Suprapubic skin (tissue), 4 donors: ENCODE measurements at places on chromosomes 6 and 20. TPM values are rescaled to one million over a fixed set of nuclear protein-coding genes. Genes with fewer than 3 reads are reported as not detected.

Gene GTPBP2
- 67.6 TPM for total RNA-seq

- H3K36me3 ChIP-seq, result peaks cover 17% of the 10 kb centered on the region
- H3K27me3 ChIP-seq, result no peaks in the 10 kb centered on the region
- no peak overlapping the region for H3K27ac ChIP-seq
- no peak overlapping the region for H3K4me3 ChIP-seq
- no peak for DNase-seq
These were observed 8.5 kb downstream of the TRMT11 start for GRCh38 chr6:125994670-125995488.

DNA sequence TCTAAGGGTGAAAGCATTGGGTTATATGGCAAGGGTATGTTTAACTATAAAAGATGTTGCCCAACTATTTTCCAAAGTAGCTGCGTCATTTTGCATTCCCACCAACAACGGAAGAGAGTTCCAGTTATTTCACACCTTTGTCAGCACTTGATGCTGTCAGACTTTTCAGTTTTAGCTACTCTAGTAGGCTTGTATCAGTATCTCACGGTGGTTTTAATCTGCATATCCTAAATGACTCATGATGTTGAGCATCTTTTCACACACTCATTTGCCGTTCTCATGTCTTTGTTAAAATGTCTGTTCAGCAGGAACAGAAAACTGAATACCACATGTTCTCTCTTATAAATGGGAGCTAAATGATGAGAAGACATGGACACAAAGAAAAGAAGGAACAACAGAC is 122.3 kb downstream of the RNASET2 start:
- no peaks in the 10 kb centered on the region for H3K4me1 ChIP-seq
- H3K36me3 ChIP-seq, result no peaks in the 10 kb centered on the region
- no peak for DNase-seq
- no peak overlapping the region for H3K27ac ChIP-seq

- H3K4me3 ChIP-seq, result peak overlapping the region; percentile 20
- DNase-seq, result peak; percentile 84
- H3K27ac ChIP-seq, result peak overlapping the region; percentile 66
- H3K36me3 ChIP-seq, result peaks cover 62% of the 10 kb centered on the region
These were observed 124.7 kb downstream of the TMEM242 start for GRCh38 chr6:157198425-157199279.

- H3K4me3 ChIP-seq, result no peak overlapping the region
- no peaks in the 10 kb centered on the region for H3K27me3 ChIP-seq
- DNase-seq, result no peak
- H3K27ac ChIP-seq, result no peak overlapping the region
- no peaks in the 10 kb centered on the region for H3K36me3 ChIP-seq
- no peaks in the 10 kb centered on the region for H3K4me1 ChIP-seq
These were observed 170.0 kb downstream of the FOXA2 start for GRCh38 chr20:22414305-22414742.

DNA sequence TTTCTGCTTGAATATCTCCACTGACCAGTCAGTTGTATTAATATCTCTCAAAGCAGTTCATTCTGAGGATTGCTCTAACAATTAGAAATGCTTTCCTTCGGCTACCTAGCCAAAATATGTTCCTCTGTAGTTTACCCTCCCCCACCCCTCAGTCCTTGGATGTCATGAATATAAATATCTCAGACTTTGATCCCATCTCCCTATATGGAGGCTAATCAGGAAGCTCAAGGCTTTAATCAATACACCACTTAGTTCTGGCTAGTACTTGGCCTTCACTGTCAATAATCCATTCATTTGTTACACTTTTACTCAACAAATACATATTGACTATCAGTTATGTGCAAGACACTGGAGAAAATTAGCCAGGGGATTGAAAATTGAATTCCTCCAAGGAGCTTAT is 60.1 kb downstream of the CLIC5 start:
- H3K27ac ChIP-seq, result no peak overlapping the region
- H3K4me1 ChIP-seq, result no peaks in the 10 kb centered on the region
- DNase-seq, result no peak
- peaks cover 3% of the 10 kb centered on the region for H3K27me3 ChIP-seq
- H3K4me3 ChIP-seq, result no peak overlapping the region

DNA sequence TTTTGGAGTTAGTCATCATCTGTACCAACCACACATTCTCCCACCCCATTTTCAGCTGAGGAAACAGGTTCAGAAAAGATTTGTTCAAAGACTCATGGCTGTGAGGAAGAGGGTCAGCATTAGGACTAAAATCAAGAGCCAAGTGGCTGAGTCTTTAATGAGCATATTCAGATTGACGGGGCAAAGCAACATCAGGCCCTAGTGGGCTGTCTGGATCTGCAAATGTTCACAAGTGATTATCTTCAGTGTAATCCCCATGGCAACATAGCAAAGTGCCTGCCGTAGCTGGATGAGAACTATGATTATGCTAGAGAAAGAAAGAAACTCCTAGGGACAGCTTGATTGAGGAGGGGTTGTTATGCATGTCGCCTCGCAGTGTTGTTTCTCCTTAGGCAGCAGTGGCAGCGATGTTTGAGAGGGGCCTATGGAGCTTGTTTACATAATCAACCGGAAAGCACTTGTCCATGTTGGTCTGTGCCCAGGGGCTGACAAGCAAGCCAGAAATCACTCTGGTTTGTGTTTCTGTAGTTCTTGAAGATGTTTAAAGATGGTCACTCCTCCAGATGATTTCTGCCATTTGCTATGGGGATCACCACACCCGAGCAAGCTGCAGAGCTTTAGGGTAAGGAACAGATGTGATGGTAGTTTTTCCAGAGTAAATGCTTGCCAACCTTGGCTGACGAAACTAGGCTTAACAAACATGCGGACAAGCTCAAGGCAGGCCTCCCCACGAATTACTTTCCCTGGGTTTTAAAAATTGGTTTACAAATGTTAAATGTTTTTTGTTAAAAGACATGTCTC is 124.3 kb upstream of the MLIP start:
- DNase-seq, result no peak
- H3K4me1 ChIP-seq, result peaks cover 12% of the 10 kb centered on the region
- no peak overlapping the region for H3K4me3 ChIP-seq
- no peaks in the 10 kb centered on the region for H3K36me3 ChIP-seq
- no peaks in the 10 kb centered on the region for H3K27me3 ChIP-seq
